Smooth muscle cell of the pulmonary artery (primary cell): ENCODE measurements at places on chromosomes 2 and 18. TPM values are rescaled to one million over a fixed set of nuclear protein-coding genes. Genes with fewer than 3 reads are reported as not detected.

The POMC gene
- total RNA-seq = 1.2 and 2.0 TPM in 2 replicates

The FSHR gene
- not detected in 2 replicates for total RNA-seq

The NR4A2 gene
- 0.40 and 8.5 TPM in 2 replicates for total RNA-seq

The TAF1B gene
- total RNA-seq = 14.4 and 22.4 TPM in 2 replicates

The CXXC1 gene
- total RNA-seq = 38.4 and 40.1 TPM in 2 replicates

The IL1RN gene
- not detected in 2 replicates for total RNA-seq

The HTR2B gene
- 23.9 and 37.3 TPM in 2 replicates for total RNA-seq

The CTAGE1 gene
- total RNA-seq = 0.07 TPM in 1 of 2 replicates, not detected in the other

The SLC23A3 gene
- total RNA-seq = 2.9 and 8.1 TPM in 2 replicates

The HOXD13 gene
- total RNA-seq = not detected in 2 replicates

The NOSTRIN gene
- total RNA-seq = 0.13 TPM in 1 of 2 replicates, not detected in the other

The TRIB2 gene
- total RNA-seq = 68.5 and 109 TPM in 2 replicates

The CIB4 gene
- not detected in 2 replicates for total RNA-seq

The THUMPD2 gene
- total RNA-seq = 8.1 and 9.8 TPM in 2 replicates

The RAB6C gene
- total RNA-seq = not detected in 2 replicates

The COL4A3 gene
- 2.6 and 3.5 TPM in 2 replicates for total RNA-seq

The ALPG gene
- not detected in 2 replicates for total RNA-seq

The FKBP7 gene
- 58.6 and 79.2 TPM in 2 replicates for total RNA-seq

The HAAO gene
- total RNA-seq = 0.85 TPM in 1 of 2 replicates, not detected in the other

The GALR1 gene
- not detected in 2 replicates for total RNA-seq

The GKN2 gene
- total RNA-seq = not detected in 2 replicates
